ENCODE measurements at places on chromosomes 6 and 20.

GRCh38 chr6:128570680-128571063, 50.3 kb upstream of the PTPRK start:
- no peak for DNase-seq

DNA sequence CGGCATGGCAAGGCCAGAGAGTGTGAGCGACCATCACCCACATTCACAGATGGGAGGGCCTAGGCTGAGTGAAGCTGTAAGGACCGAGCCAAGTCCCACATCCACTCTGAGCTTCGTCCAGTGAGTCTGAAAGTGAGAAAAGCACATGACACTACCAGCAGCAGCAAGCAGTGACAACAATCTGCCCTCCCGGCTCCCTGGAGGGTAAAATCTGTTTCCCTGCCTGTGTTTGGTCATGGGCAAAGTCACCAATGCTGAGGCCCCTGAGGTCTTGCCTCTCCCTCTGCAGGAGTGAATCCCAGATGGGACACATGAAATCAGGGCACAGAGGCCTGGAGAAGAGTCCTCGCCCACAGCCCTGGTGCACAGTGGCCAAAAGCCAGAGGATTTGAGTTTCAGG, 6.4 kb upstream of the CST7 start:
- no peak for DNase-seq

- DNase-seq = no peak
Observed at GRCh38 chr6:139824864-139825263, 450.4 kb upstream of the CITED2 start.

- DNase-seq = no peak
Observed at GRCh38 chr20:1182106-1182505, 2.7 kb downstream of the TMEM74B start.

- no peak for DNase-seq
Observed at GRCh38 chr20:600736-601135, 9.4 kb downstream of the TCF15 start.

GRCh38 chr6:31510007-31510406, 12.1 kb downstream of the MICB start:
- DNase-seq = no peak

GRCh38 chr20:48139262-48140041, 354.2 kb upstream of the SULF2 start:
- no peak for DNase-seq
